ENCODE measurements at places on chromosomes 3 and 15. TPM values are rescaled to one million over a fixed set of nuclear protein-coding genes. Genes with fewer than 3 reads are reported as not detected.

The ATP13A4 gene
- total RNA-seq = not detected

The MESP2 gene
- 0.62 TPM for total RNA-seq

The SNX22 gene
- 0.20 TPM for total RNA-seq

- peak; percentile 28 for DNase-seq
Observed at GRCh38 chr3:155078711-155079467, 1.2 kb upstream of the MME start.

DNA sequence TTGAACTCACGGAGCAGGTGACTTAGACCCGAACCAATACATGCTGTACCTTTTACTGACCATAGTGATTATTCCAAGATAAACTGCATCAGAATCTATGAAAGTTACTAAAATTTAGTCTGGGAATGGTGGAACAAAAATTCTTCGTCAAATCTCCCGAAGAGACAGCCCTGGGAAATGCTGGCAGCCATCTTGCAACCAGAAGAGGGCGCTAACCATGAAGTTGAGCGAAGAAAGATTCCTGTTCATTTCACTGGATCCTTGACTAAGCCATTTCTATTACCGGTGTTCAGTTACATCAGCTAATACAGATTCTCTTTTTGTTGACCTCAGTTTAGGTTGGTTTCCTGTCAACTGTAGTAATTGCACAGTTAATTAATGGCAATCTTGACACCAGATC, 199.6 kb downstream of the SLC9A9 start:
- DNase-seq = peak; percentile 8

Measured in M059J (cell line).